ENCODE measurements at places on chromosomes 1 and 21. TPM values are rescaled to one million over a fixed set of nuclear protein-coding genes. Genes with fewer than 3 reads are reported as not detected.
A peak's percentile ranks its signal among the peaks of the same experiment; 100 is the strongest.

- peak; percentile 80 for DNase-seq
These were observed 77.0 kb upstream of the C1orf105 start for GRCh38 chr1:172343240-172344160.

- DNase-seq, result no peak
These were observed 42.4 kb upstream of the HP1BP3 start for GRCh38 chr1:20829531-20829930.

GRCh38 chr1:186781730-186782129, 47.0 kb upstream of the PLA2G4A start:
- DNase-seq, result no peak

Gene FCER1A
- 6.3 TPM for polyA plus RNA-seq

- no peak for DNase-seq
These were observed 19.3 kb upstream of the SERTAD4 start for GRCh38 chr1:210213335-210213734.

Gene FALEC
- polyA plus RNA-seq, result not detected

DNA sequence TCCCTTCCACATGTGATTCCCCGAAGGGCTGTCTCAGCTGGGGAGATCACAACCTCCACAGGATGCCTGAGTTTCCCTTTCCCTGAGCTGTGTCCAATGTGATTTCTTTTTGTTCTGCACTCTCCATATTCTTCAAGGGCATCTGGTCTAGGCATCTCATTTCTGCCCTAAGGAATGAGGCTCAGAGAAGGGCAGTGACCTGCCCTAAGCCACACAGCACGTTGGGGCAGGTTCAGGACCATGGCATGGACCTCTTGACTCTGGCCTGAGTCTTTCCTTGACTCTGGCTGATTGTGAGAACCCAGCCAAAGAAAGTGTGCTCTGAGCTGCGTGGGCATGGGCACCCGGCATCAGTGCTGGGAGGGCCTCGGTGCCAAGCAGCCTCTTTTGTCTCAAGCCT, 590.3 kb downstream of the PTPRU start:
- DNase-seq, result no peak

GRCh38 chr1:54121482-54122134, 31.2 kb downstream of the CDCP2 start:
- peak; percentile 87 for DNase-seq

Gene ZFP69
- polyA plus RNA-seq, result 1.7 TPM

Gene LMX1A
- polyA plus RNA-seq, result 0.03 TPM

Gene SMPDL3B
- 17.0 TPM for polyA plus RNA-seq

Gene GJA8
- polyA plus RNA-seq, result not detected

DNA sequence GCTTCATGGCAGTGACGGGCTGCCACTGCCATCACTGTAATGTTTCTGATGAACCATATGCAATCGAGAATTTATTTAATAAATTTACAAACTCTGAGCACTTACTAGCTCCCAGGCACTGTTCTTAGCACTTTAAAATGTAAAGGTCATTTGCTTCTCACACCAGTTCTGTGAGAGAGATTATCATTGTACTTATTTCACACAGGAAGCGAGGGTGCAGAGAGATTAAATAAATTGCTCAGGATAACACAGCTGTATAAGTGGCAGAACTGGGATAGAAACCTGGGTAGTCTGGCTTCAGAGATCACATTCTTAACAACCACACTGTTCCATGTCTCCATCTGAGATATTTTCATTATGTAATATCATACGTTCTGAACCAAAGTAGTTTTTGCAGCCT, 119.9 kb downstream of the MAST2 start:
- no peak for DNase-seq
